ENCODE measurements at places on chromosomes 3 and 15.

DNA sequence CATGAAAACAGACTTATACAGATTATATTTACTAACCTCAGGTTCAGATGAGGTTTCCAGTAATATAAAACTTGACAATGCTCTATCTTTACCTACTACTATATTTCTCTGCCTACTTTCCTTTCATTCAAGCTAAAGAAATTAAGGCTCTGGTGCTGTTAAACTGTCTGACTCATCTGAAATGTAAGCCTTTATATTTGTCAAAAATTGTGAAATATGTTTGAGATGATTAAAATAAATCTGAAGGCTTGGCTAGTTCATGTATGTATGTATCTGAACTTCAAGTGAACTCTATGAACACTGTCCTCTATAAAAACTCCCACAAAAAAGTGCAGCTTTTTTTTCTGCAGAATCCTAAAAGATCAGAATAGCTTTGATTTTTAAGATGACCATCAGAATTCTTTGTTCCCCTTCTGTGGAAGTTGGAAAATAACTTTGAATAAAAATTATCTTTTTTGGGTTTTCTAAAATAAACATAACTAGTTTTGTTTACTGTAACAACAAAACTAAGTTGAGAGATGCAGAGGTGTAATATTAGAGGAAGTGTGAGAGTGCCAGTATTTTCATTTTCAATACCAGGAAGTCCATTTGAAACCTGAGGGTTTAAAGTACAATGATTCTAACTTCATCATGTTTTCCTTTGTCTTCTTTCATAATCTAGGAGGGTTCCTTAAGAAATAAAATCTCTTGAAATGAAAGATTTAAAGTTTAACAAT, 42.2 kb downstream of the ILDR1 start:
- DNase-seq, result no peak

- DNase-seq, result no peak
Observed at GRCh38 chr15:56014677-56015076, 21.3 kb upstream of the NEDD4 start.

DNA sequence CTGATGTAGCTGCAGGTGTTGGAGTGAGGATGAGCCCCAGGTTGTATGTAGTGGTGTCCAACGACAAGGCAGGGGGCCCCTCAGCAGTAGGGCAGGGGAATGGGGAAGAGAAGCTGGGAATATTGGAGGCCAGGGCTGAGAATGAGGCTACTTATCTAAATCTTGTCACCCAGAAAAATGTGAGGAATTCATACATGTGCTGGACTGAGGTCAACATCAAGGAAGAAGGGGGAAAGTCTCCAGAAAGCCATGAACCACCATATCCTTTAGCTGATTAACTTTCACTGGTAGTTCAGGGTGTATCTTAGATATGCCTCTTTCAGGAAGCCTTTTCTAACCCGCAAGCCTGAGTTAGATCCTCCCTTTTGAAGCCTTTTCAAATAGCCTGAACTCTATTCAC, 22.6 kb upstream of the FSTL1 start:
- DNase-seq, result no peak

DNA sequence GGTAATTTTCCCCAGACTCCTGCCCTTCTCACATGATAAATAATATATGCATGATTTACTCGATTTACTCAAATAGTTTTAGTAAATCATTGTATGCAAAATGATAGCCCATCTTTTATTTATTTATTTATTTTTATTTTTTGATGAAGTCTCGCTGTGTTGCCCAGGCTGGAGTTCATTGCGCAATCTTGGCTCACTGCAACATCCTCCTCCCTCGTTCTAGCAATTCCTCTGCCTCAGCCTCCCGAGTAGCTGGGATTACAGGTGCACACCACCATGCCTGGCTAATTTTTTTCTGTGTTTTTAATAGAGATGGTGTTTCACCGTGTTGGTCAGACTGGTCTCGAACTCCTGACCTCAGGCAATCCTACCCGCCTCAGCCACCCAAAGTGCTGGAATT, 343.8 kb upstream of the PLSCR5 start:
- DNase-seq, result no peak

DNA sequence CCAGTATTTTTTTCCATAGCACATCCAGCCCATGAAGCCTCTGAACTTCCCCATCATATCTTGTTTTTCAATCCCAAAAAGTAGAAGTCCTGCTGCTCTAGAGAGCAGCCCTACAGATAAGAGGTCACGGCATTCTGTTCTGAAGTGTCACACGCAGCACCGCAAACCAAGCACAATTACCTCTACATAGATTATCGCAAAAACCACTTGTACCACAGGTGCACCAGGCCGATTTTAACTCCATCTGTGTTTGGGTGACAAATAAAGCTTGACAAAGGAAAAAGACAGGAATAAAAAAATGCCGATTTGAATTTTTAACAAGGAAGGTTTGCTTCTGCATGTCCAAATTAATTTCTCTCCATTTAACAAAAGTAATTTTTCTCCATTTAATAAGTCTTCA, 113.7 kb downstream of the MYO5A start:
- DNase-seq, result no peak

DNA sequence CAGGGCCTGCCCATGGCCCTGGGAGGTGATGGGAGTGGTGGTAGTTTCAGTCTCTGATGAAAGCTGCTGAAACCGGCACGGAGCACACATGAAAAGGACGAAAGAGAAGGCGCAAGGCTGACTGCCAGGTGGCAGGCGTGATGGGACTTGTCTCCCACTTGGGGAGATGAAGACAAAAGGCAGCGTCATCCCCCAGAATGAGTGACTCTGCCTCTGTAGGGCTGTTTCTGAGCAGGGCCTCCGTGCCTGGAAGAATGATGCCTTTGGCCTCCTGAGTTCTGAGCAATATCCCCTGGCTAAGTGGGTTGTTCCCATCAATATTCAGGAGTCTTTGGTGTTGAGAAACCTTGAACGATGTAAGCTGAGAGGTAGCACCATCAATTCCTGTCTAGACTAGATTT, 237.8 kb downstream of the OPA1 start:
- no peak for DNase-seq

- no peak for DNase-seq
Observed at GRCh38 chr3:124229420-124229819, 237.5 kb upstream of the ROPN1 start.

DNA sequence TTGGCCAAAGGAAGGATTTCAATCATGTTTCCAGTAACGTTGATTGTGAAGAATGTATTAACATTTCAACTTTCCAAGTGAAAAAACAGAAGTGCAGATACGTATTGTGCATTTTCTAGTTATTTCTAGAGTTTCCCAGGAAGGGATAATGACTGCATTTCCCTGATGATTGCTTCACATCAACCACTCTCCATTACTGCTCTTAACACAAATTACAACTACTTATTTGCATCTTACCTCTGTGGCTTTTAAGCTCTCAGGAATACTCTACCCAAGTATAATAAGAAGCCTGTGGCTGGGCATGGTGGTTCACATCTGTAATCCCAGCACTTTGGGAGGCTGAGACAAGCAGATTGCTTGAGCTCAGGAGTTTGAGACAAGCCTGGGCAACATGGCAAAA, 582.5 kb downstream of the ZNF385D start:
- no peak for DNase-seq

GRCh38 chr15:49675041-49675440, 54.2 kb downstream of the DTWD1 start:
- no peak for DNase-seq

- no peak for DNase-seq
Observed at GRCh38 chr15:74614744-74615507, 710 bp upstream of the CLK3 start.

DNA sequence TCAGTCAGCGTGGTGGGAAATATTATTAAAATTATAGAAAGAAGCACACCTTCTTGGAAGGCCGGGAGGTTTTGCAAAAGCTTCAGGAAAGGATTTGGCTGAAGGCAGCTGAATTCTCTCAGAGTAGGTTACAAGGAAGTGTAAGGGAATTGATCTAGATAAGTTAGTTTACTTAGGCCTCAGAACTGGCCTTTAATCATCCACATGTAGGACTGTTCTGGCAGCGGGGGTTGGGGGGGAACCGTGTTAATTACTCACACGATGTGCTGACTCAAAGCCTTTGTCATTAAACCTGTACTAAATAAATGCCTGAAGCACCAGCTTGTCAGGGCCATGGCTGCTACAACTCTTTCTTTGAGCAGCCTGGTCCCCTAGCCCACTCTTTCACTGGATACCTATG, 12.8 kb downstream of the ASB14 start:
- DNase-seq, result no peak
